BE2C (cell line): ENCODE measurements at places on chromosomes 1 and 21.
A peak's percentile ranks its signal among the peaks of the same experiment; 100 is the strongest.

- DNase-seq: no peak
Measured at GRCh38 chr1:192811006-192811405, 2.2 kb downstream of the RGS2 start.

DNA sequence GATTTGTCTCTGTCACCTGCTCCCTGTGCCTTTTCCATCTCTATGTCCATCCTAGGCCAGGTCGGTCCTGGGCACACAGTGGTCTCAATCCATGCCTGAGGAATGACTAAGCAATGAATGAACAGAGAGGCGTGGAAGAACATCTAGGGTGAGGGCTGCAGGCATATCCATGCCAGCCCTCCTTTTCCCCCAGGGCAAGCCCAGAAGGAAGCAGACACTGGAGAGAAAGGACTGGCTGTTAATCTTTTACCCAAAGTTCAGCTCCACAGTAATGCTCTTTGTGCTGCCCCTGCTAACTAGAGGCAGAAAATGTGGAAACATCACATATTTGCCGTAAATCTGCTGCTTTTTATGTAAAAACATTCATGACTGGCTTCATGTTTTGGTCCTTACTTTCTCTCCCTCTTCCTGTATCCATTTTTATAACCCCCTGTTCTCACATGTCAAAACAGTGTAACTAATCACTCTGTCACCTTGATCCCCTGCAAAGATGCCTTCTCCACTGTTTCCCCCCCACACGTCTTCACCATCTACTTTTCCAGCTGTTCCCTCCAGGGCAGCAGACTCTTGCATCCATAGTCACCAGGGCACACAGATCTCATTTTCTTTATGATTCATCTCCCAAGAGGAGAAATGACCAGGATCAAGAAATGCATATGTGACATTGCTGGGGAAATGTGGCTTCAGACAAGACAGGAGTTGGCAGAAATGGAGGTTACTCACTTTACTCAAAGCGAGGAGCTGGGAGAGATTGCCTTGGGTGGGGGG, 166.4 kb upstream of the PROX1 start:
- DNase-seq: no peak

GRCh38 chr21:45856442-45856841, 125.1 kb upstream of the COL6A1 start:
- no peak for DNase-seq

- no peak for DNase-seq
Measured at GRCh38 chr1:173330149-173330951, 123.2 kb upstream of the TNFSF4 start.

GRCh38 chr21:15063081-15063813, 1.6 kb downstream of the NRIP1 start:
- DNase-seq: peak; percentile 14

GRCh38 chr1:187680823-187681222, 852.1 kb downstream of the PLA2G4A start:
- no peak for DNase-seq

DNA sequence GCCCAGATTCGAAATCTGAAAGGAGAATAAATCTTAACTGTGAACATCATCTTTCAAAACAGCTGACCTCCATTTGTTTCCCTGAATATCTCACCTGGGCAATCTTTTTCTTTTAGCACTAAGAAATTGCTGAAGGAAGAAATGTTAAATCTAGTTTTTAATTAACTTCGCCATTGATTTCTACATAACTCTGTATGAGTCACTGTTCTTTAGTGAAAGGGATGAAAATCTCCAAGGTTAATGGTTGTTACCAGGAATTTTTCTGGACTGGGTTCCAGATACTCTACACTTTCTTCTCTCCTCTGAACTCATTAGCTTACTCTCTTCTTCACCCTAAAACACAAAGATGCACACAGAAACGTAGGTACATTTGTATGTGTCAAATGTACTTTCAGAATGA, 235.7 kb downstream of the BACH1 start:
- no peak for DNase-seq

- DNase-seq: no peak
Measured at GRCh38 chr1:36872858-36873257, 161.5 kb downstream of the GRIK3 start.

GRCh38 chr1:40651138-40651857, 14.2 kb downstream of the RIMS3 start:
- no peak for DNase-seq

DNA sequence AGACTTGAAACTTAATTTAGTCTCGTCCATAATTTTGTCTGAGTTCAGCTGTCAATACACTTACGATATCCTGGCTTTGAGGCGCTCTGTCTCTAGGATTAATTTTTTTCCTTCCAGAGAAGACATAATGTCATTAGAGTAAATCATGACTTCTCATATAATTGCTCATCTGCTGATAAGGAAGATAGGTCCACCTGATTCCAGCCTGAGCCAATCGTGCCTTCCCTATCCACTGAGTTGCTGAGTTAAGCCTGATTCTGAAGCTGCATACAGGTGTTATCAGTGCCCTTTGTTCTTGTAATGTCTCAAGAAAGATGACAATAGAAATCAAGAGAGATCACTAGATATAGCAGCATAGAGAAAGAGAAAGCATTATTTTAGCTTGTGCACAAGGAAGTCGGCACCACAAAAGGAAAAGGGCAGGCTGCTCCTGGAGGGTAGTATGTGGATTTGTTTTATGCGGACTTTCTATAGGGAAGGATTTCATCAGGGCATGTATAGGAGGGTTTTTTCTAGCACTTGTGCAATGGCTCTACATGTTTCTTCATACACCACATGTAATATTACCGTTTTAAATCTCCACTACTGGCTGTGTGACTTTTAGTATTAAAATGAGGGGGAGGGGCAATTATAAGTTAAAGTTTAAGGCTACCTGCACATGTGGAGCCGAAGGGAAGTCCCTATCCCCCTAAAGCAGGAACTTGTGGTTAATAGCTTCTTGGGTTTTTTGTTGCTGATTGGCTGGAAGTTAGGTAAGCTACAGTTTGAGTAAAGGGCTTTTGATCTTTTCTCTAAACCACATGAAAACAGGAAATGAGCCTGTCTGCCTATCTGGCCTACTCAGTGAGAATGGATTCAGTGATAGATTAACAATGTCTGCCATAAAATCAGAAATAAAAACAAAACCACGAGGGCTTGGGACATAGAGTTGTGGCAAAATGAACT, 133.4 kb downstream of the PLPPR5 start:
- peak; percentile 7 for DNase-seq

DNA sequence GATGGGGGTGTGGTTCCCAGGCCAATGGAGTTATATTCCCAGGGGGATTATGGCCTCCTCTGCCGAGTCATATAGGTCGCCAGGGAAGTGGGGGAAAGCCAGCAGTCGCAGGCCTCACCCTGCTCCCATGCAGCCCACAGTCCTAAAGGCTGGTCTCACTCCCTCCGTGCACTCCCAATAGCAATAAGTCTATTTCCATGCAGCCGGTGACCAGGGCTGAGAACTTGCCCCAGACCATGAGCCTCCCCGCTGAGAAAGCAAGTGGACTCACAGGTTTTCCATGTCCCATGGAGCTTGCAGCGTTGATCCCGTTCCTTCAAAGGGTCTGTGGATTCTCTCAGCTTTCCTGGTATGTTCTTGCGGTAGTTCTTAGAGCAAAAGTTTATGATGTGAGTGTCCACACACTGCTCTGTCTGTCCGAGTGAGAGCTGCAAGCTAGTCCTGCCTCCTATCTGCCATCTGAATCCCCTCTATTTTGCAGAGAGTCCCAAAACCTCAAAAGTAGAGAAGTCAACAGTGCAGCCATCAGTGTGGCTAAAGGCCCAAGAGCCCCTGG, 81.7 kb upstream of the TMPRSS2 start:
- DNase-seq: no peak

GRCh38 chr21:31894457-31894856, 21.6 kb downstream of the HUNK start:
- DNase-seq: peak; percentile 33

GRCh38 chr1:40338745-40339419, 21.8 kb upstream of the COL9A2 start:
- peak; percentile 72 for DNase-seq

- no peak for DNase-seq
Measured at GRCh38 chr1:68113966-68114365, 63.5 kb upstream of the DIRAS3 start.

DNA sequence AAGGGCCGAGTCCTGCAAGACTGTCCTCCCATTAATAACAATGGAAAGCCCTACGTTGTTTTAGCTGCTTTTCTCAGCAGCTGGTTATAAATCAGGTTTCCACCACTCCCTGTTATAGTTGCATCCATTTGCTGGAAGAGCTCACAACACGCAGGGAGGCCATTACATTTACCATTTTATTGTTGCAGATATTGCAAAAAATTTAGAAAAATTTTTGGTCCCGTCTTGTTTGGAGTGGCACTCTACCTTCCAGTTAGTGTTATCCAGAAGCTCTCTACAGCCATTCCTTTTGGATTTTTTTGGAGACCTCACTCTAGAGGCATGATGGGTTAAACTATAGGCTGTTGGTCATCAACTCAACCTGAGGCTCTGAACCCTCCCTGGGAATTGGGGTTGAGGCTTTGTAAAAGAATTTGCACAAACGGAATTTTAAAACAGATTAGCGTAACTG, 1532.1 kb upstream of the TPTE start:
- peak; percentile 64 for DNase-seq

DNA sequence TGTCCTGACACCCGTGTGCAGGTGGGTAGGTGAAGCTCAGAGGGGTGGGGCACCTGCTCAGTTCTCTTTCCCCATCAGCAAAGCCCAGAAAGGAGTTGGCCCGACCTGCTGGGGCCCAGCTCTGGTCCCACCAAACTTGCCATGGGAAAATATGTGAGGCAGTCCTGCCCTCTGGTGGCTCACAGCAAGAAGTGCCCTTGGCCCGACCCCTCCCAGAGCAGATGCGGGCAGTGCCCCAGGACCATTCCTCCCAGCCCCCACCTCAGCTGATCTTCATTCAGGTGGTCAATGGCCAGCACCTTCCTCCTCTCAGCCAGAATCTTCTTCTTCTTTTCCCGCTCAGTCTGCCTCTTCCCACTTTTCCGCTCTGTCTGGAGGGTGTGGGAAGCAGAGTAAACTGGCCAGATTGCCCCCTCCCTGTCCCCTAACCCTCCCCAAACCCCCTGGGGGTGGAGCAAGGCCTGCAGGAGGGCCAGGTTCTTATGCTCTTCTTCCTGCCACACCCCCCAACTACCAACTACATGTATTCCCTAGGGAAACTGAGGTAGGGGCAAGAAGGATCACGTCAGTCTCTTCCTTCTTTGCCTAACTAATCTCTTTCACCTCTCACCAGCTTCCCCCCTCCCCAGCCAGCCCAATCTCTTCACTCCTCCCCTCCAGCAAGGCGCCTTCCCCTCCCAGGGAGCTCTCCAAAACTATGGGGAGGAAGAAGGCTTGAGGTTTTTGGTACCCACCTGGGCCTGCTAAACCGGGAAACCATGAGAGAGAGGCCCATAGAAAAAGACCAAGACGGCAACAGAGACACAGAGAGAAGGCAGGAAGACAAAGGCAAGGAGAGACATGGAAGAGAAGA, 15.6 kb downstream of the TNNT2 start:
- peak; percentile 72 for DNase-seq

- no peak for DNase-seq
Measured at GRCh38 chr1:40710581-40711315, 19.2 kb downstream of the NFYC start.

DNA sequence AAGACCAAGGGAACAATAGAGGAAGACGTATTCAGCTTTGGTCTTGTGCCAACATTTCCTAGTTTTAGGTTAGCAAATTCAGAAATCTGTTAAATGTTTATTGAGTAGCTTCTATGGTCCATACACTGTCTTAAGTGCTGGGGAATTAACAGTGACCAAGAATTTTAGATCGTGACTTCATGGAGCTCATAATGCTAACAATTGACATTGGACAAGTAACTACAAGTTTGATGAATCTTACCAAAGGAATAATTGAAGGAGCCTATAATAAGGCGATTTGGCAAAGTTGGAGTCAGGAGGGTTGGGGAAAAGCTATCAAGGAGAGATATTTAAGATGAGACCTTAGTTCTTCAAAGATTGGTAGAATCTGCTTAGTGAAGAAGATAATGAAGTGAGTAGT, 1.4 kb upstream of the SLAMF9 start:
- DNase-seq: no peak

DNA sequence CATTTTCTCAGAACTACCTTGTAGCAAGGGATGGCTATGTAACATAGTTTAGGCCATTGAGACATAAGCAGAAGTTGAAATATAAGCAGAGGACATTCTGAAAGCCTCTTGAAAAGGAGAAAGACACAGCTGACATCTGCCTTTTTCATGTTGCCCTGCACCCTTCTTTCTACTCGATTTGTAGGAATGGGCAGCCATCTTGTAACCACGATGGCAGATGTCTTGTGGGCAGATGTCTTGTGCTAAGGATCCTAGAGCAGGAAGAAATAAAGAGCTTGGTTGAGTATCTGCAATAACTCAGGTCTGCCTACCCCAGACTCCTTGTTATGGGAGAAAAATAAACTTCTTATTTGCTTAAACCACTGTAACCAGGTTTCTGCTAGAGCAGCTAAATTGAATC, 351.0 kb downstream of the PDE4B start:
- no peak for DNase-seq

GRCh38 chr1:6657138-6657537, 32.5 kb downstream of the THAP3 start:
- DNase-seq: no peak

- DNase-seq: no peak
Measured at GRCh38 chr1:1055841-1056736, 18.0 kb downstream of the RNF223 start.

GRCh38 chr1:23609971-23610370, 50.7 kb upstream of the ID3 start:
- no peak for DNase-seq

DNA sequence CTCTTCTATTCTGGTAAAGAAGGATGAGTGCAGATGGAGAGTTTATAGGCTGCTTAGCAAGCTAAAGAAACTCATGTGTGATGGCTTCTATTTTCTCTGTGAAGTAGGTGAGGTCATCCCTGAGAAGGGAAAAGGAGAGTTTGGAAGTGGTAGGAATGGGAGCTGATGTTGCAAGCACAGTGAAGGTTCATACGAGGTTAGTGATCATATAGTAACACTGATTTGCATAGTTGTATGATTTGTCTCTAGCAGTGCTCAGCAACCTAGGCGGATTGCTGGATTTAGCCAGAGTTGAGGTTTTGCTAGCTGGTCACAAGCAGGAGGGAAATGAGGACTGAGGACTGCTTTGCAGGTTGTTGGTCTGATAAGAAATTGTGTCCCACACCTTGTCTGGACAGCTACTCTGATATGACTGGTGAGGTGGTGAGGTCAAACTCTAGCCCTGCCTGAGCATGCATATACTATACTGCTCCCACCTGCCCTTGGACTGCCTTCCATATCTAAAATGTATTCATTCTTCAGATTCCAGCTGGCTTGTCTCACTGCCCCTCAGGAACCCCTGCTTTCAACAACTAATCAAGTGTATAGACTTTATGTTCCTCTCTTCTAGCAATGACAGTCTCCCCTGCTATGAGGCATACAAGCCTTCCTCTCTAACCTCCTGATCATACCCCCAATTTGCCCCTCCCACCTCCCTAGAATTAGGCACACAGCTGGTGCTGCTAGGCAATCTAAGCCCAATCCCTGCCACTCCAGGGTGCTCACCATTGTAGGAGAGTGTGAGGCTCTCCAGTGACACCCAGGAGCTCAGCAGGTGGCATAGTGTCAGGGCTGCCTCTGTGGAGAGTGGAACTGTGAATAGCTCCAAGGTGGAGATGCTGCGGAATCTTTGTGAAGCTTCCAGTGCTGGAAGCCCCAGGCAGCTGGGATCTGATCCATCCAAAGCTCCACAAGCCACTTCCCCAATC, 18.5 kb downstream of the LRRC41 start:
- no peak for DNase-seq
